Activated CD4-positive, alpha-beta T cell treated with anti-CD3 and anti-CD28 coated beads for 48 hours (primary cell): ENCODE measurements at places on chromosomes 11 and 22.

GRCh38 chr11:132072044-132072857 is 701.8 kb downstream of the NTM start:
- DNase-seq, result no peak

GRCh38 chr22:47659467-47660223 is 897.2 kb downstream of the TBC1D22A start:
- no peak for DNase-seq

- DNase-seq, result no peak
These were observed 168.9 kb downstream of the MN1 start for GRCh38 chr22:27632451-27633295.

DNA sequence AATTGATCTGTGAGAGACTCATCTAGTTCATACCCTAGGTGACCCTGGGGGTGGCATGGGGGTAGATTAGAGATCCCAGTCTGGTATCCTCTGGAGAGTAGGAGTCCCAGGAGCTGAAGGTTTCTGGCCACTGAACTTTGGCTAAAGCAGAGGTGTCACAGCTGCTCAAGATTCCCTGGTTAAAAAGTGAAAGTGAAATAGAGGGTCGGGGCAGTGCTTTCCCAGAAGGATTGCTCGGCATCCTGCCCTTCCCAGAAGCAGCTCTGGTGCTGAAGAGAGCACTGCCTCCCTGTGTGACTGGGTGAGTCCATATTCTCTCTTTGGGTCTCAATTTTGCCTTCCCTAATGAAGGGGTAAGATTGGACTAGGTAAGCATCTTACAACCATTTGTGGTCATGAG is 653 bp downstream of the IL18BP start:
- DNase-seq, result no peak

DNA sequence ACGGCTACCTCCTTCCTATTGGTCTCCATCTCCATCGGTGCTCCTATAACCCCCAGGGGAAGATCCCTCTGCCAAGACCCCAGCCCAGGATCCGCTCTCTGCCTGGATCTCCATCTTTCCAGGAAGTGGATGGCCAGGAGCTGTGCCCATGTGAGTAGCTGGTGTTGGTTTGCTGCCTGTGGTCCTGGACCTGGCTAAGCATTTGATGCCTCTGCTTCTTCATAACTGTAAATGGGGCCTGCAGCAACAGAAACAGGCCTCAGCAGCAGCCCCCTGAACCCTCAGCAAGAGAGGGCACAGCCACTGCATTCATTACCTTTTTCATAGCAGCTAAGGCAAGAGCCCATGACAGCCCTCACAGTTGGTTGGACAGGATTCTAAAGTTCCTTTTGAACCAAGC is 26.6 kb upstream of the CSNK2A3 start:
- DNase-seq, result no peak

DNA sequence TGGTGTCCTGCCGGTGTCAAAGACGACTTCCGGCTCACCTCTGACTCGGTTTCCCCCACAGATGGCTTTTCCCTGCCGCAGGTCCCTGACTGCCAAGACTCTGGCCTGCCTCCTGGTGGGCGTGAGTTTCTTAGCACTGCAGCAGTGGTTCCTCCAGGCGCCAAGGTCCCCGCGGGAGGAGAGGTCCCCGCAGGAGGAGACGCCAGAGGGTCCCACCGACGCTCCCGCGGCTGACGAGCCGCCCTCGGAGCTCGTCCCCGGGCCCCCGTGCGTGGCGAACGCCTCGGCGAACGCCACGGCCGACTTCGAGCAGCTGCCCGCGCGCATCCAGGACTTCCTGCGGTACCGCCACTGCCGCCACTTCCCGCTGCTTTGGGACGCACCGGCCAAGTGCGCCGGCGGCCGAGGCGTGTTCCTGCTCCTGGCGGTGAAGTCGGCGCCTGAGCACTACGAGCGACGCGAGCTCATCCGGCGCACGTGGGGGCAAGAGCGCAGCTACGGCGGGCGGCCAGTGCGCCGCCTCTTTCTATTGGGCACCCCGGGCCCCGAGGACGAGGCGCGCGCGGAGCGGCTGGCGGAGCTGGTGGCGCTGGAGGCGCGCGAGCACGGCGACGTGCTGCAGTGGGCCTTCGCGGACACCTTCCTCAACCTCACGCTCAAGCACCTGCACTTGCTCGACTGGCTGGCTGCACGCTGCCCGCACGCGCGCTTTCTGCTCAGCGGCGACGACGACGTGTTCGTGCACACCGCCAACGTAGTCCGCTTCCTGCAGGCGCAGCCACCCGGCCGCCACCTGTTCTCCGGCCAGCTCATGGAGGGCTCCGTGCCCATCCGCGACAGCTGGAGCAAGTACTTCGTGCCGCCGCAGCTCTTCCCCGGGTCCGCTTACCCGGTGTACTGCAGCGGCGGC is 5.5 kb downstream of the B3GNT6 start:
- peak; percentile 50 for DNase-seq

DNA sequence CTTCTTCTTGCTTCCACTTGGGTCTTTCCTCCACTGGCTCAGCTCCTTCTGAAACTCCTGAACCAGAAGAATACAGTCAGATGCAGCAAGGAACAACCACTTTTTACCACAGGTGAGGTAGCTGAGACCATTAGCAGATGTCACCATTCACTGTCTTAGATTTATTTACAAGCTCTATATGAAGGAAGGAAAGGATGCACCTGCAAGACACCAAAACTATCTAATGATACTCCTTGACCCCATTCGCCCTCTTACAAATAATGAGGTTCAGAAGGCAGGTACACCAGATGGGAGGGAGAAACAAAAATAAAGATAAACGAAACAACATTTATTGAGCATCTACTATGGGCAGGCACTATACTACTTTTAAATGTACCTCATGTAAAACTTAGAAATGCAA is 10.3 kb downstream of the TFIP11 start:
- DNase-seq, result no peak

DNA sequence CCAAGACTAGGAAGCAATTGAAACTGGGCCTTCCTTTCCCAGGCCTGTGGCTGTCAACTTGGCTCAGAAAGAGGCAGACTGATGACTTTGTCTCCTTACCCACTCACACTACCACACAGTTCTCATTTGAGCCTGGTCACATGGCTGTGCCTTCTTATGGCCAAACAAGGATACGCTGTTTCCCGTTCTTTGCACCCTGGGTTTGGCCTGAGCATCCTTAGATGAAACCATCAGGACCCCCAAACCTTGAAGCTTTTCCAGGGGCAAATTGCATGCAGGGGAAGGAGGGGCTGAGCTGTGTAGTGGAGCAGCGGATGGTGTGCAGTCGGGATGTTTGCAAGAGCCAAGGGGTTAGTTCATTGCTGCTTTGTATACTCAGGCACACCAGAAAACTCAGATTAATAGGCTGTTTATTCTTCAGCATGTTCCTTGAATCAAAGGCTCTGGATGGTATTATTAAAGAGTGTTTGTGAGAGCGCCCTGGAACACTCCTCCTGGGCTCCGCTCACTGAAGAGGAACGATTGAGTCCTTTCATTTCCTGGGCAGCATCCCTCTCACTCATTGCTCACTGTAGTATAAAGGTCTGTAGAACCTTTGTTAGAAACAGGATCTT is 69.8 kb downstream of the ARFGAP2 start:
- no peak for DNase-seq

GRCh38 chr22:18091478-18091877 is 13.7 kb downstream of the PEX26 start:
- no peak for DNase-seq

GRCh38 chr11:126591966-126592489 is 236.5 kb downstream of the ST3GAL4 start:
- DNase-seq, result no peak

- no peak for DNase-seq
These were observed 18.0 kb upstream of the JHY start for GRCh38 chr11:122864386-122865115.

GRCh38 chr11:77467993-77468392 is 5.9 kb downstream of the PAK1 start:
- no peak for DNase-seq

- no peak for DNase-seq
These were observed 41.9 kb upstream of the WNT7B start for GRCh38 chr22:46018859-46019258.

GRCh38 chr11:102614485-102614884 is 10.6 kb downstream of the MMP20 start:
- no peak for DNase-seq

- DNase-seq, result no peak
These were observed 37.9 kb upstream of the PLET1 start for GRCh38 chr11:112298535-112298934.

DNA sequence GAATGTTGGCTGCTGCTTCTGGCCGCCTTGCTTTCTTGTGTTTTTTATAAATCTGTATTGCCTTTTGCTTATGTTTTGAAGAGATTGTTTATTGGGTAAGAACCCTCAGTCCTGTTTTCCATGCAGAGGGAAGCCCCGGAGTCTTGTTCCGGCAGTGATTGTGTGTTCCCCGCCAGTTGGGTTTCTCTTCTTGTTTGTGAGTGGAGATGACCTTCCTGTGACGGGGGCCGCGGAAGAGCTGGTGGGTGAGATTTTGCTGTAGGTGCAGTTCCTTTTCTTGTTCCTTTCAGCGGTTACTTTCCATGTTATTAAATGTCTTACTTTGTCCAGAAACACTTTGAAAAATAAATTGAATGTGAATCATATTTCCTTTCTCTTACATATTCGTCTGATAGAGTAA is 8.3 kb downstream of the TBC1D22A start:
- no peak for DNase-seq

GRCh38 chr22:41538583-41538982 is 5.7 kb downstream of the POLR3H start:
- DNase-seq, result no peak

DNA sequence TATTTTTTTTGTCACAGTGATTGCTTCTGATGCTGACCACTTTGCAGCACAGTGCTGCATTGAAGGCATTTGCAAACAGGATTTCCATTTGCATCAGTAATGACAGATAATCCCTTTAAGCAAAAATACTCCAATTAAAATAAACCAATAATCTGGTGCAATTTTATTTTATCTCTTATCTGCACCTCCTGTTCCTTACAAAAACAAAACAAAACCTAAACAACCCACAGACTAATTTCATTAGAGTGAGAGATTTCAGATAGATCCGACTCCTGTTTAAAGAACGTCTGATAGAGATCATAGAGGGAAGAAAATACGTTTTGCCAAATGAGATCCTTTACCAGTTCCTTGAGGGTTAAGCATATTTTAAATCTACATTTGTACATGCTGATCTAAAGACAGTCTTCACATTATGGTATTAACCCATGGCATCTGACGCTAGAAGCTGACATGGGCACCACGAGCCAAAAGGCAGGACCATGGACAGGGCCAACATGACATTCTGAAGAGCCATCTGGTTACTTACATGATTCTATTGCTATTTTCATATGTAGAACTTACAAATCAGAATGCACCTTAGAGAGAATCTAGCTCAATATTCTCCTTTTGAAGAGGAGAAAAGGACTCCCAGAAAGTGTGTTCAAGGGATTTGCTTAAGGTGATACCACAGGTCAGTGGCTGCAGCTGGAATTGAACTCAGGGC is 286.2 kb upstream of the NARS2 start:
- DNase-seq, result peak; percentile 6

DNA sequence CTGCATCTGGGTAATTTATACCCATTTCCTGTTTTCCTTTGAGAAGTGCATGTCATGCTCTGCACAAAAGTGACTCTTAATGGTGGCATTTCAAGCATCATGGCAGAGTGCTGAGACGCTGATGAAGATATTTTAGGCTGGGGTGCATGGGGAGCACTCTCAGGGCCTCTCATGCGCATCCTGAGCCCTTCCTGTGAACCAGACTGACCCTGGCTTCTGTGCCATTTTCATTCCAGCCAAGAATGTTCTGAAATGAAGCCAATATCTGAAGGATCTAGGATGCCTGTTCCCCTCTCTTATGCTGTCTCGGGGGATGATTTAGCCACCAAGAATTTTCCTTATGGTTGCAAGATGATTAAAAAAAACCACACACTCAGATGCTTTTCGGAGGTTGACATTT is 61.5 kb downstream of the MIAT start:
- DNase-seq, result no peak

GRCh38 chr11:16964501-16964900 is 49.7 kb downstream of the PLEKHA7 start:
- DNase-seq, result no peak

- no peak for DNase-seq
These were observed 14.0 kb downstream of the SERPINH1 start for GRCh38 chr11:75576017-75576416.

DNA sequence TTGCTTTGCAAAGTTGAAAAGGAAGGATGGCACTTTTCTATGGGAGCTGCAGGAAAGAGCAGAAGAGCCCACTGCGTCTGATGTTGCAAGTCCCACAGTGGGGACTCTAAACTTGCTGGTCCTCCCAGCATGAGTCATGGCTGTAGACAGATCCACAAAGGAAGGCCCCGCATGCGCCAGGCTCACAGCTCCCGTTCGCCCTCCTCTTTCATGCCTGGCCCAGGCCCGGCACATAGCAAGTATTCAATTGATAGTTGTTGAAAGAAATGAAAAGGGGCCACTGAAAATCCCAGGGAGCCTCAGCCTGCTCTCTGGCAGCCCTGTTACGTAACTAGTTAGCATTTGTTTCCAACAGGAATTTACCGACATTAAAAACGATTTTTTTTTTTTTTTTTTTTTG is 18.9 kb downstream of the AP1B1 start:
- DNase-seq, result no peak

GRCh38 chr22:33036881-33037280 is 21.3 kb downstream of the SYN3 start:
- no peak for DNase-seq

DNA sequence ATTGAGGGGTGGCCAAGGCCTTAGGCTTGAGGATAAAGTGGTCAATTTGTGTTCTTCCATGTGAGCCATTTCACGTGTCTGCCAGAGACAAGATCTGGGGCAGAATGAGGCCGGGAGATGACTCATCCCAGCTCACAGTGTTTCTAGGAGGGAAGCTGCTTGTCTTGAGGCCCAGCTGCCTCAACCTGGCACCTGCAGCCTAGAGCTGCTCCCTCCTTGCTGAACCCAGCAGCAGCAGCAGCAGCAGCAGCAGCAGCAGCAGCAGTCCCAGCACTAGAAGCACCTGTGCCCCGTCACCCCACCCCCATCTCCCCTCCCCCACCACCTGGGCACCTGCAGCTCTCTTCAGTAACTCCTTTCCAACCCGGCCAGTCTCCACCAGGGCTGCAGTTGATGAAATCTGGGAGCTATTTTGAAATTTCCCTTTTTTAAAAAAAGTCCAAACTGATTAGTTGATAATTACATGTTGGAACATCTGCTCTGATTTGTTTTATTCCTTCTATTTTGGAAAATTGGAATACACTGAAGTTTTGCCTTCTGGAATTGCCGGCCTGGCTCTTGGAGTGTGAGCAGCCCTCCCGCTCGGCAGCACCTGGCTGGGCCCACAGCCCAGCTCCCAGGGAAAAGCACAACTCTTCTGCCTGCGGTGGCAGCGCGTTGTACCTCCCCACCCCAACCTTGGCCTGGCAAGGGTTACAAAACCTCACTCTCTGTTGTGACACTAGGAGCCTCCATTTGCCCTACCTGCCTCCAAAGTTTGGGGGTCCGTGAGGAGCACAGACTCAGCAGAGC is 143.5 kb downstream of the NXPE2 start:
- DNase-seq, result no peak

GRCh38 chr22:24188705-24189248 is 7.5 kb downstream of the SUSD2 start:
- no peak for DNase-seq

- DNase-seq, result no peak
These were observed 6.5 kb downstream of the PPFIBP2 start for GRCh38 chr11:7520011-7520942.
